ENCODE measurements at places on chromosomes 3 and 15.
A peak's percentile ranks its signal among the peaks of the same experiment; 100 is the strongest.

DNA sequence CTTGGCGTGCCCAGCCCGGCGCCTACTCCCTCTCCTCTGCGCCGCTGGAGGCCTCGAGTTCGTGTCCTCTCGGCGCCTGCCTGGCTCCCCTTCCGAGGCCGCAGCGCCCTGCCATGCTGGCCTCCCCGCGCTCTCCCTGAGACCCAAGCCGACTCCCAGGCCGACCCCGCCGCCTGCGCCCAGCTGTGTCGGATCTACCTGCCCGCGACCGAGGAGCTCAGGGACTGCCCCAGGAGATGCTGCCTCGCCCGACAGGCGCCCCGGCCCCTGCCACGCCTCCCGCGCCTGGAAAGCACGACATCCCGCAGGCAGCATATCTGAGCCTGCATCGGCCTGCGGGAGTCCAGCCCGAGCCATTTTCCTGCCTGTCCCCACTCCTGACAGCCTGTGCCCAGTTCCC is 16.1 kb downstream of the PAQR9 start:
- no peak for DNase-seq

DNA sequence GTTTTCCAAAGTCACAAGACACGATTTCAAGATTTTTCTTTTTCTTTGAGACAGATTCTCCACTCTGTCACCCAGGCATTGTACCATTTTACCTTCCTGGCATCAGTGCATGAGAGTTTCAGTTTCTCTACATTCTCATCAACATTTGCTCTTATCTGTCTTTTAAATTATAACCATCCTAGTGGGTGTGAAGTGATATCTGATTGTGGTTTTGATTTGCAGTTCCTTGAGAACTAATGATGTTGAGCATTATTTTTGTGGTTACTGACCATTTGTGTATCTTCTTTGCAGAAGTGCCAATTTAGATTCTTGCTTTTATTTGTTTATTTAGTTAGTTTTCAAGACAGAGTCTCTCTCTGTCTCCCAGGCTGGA is 41.2 kb downstream of the ADIPOQ start:
- DNase-seq = no peak

DNA sequence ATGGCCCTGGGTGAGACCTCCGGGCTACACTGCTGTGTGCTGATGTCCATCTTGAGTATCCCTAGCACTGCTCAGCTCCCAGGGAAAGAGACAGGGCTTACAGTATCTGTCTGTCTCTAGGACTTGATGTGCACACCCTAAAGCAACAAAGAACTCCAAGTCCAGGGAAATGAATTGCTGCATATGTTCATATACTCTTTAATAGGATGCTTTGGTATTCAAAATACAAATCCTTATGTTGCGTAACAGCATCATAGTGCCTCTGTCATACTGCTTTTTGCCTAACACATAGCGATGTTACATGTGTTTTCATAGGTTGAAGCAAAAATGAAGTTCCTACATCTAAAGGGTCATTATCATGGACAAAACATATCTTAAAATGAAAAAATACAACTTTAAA is 299.9 kb downstream of the SLC9A9 start:
- DNase-seq = no peak

GRCh38 chr15:98233873-98234272 is 273.4 kb downstream of the ARRDC4 start:
- DNase-seq = no peak

GRCh38 chr3:166307756-166308350 is 470.6 kb upstream of the BCHE start:
- no peak for DNase-seq

DNA sequence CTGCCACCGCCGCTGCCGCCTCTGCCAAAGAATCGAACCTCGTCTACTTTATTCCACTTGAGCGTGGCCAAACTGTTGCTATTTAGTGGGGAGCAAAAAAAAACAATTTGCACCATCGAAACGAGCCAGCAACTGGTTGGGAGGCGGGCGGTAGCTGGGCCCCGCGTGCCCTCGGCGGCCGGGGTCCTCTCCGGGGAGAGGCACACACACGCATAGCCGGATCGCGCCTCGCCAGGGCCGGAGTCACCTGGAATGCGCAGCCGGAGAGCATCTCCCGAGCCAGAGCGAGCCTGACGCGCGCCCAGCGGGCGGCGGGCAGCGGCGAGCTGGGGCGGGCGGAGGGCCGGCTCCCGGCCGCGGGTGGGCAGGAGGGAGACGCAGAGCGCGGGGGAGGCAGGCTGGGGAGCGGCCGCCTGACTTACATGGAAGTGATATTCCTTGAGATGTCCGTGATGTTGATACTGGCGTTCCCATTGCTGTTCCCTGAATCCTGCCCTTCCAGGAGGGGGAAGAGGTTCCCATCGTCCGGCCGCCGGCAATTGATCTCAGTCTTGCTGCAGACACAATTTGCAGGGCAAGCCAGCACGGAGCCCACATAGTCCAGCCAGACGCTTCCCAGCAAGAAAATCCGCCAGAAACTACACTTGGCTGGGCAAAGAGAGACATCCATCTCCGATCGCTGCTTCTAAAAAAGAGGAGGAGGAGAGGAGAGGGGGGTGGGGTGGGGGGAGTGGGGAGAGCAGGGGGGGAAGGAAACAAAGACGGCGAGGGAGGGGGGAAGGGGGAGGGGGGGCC is 858 bp downstream of the NTRK3 start:
- peak; percentile 86 for DNase-seq

- no peak for DNase-seq
Measured at GRCh38 chr3:74812756-74813155, 198.3 kb upstream of the CNTN3 start.

- DNase-seq = no peak
Measured at GRCh38 chr3:1195947-1196346, 103.1 kb downstream of the CNTN6 start.
